CD4-positive, alpha-beta T cell (primary cell): ENCODE measurements at places on chromosomes 12 and 14.

GRCh38 chr12:23579257-23579656, 370.2 kb downstream of the SOX5 start:
- no peak overlapping the region for H3K27ac ChIP-seq
- no peak for DNase-seq
- no peaks in the 10 kb centered on the region for H3K36me3 ChIP-seq
- no peaks in the 10 kb centered on the region for H3K4me1 ChIP-seq
- H3K27me3 ChIP-seq: no peaks in the 10 kb centered on the region
- no peak overlapping the region for H3K4me3 ChIP-seq

DNA sequence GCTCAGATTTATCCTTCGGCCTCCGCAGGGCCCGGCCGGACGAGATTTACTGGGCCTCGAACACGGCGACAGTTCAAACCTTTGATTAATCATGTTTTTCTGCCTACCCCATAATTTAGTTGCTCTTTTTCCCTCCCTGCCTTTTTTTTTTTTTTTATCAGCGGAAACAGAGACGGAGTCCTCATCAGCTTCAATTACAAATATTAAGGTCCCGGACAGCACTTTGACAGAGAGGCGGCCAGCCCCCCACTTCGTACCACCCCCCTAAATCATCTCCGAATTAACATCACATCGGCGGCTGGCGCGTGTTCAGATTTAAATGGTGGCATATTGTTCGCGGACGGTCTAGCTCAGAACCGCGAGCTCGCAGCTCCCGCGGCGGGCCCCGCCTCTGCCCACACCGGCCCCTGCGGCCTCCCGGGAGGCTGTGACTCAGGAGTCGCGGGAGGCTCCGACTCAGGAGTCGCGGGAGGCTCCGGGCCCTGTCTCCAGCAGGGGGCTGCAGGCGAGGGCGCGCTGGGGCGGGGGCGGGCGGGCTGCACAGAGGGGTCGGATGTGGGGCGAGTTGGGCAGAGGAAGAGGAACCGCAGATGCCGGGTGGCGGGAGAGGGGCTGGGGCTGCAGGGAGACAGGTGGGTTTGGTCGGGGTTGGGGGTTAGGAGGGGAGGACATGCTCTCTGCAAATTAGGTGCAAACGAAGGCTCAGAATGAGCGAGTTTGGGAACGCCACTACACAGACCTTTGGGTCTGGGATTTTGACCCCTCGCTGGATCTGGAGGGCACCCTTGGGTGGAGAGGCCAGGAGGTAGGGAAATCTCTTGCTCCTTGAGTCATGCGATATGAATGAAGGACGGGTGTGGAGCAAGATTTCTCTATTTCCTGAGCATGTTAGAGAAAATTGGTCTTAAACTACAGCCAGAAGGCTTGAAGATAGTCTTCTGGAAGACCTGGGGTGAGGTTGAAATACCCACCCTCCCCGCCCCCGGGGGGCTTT, 19.6 kb upstream of the ATP5MC2 start:
- peak overlapping the region; percentile 28 for H3K4me3 ChIP-seq
- peaks cover 73% of the 10 kb centered on the region for H3K27me3 ChIP-seq
- no peaks in the 10 kb centered on the region for H3K36me3 ChIP-seq
- H3K4me1 ChIP-seq: peaks cover 28% of the 10 kb centered on the region
- no peak overlapping the region for H3K27ac ChIP-seq

- H3K36me3 ChIP-seq: no peaks in the 10 kb centered on the region
- no peaks in the 10 kb centered on the region for H3K27me3 ChIP-seq
- H3K4me1 ChIP-seq: no peaks in the 10 kb centered on the region
- H3K27ac ChIP-seq: no peak overlapping the region
- no peak overlapping the region for H3K4me3 ChIP-seq
These were observed 1003.3 kb upstream of the TMEM132C start for GRCh38 chr12:127263621-127264020.

DNA sequence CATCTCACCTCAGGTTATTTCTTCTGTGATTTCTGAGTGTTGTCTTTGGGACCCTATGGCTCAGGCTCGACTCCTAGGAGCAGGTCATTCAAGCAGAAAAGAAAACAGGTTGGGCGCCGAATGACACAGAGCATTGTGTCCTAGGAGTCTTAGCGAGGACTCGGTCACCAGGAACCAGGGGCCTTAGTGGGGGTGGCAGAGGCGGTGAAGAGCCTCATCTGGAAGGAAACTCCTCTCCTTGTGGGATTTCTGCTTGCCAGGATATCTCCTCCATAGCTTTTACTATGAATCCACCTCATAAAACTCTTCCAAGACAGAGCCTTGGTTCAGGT, 630 bp downstream of the PLEKHH1 start:
- H3K4me3 ChIP-seq: peak overlapping the region; percentile 31
- peaks cover 7% of the 10 kb centered on the region for H3K27me3 ChIP-seq
- H3K36me3 ChIP-seq: no peaks in the 10 kb centered on the region
- no peak for DNase-seq
- no peak overlapping the region for H3K27ac ChIP-seq

DNA sequence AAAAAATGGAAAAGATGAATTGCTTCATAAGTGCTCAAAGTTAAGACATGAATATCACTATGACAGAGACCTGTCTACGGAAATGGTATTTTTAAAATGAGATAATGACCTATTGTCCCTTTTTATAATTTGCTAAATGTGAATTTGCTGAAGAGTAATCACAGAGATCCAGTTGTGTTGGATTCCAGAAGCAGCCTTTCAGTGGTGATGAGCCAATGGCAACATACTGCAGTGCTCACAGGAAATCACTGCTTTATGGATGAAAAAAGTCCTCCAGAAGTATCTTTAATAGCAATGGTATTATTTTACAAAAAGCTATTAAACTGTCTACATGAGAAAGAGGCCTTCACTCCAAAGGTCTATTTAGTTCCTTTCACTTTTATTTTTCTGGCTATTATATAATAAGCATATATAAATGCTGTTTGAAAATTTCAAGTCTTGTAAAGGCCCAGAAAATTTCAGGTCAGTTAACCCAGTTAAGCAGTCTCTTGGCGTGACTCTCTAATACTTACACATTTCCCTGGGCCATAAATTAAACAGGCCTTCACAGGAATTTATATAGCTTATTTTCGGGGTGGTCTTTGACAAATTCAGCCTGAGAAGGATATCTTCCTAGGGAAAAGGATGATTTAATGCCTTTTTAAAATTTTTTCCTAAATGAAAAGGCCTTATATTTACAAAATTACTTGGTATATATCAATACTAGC, 55.4 kb downstream of the KCNJ8 start:
- H3K36me3 ChIP-seq: no peaks in the 10 kb centered on the region
- H3K4me1 ChIP-seq: no peaks in the 10 kb centered on the region
- H3K27me3 ChIP-seq: no peaks in the 10 kb centered on the region
- H3K27ac ChIP-seq: no peak overlapping the region
- H3K4me3 ChIP-seq: no peak overlapping the region

GRCh38 chr14:22052795-22053194, 379.2 kb upstream of the OR4E1 start:
- peak overlapping the region; percentile 23 for H3K27ac ChIP-seq
- H3K27me3 ChIP-seq: no peaks in the 10 kb centered on the region
- no peak for DNase-seq
- peak overlapping the region; percentile 44 for H3K4me3 ChIP-seq

DNA sequence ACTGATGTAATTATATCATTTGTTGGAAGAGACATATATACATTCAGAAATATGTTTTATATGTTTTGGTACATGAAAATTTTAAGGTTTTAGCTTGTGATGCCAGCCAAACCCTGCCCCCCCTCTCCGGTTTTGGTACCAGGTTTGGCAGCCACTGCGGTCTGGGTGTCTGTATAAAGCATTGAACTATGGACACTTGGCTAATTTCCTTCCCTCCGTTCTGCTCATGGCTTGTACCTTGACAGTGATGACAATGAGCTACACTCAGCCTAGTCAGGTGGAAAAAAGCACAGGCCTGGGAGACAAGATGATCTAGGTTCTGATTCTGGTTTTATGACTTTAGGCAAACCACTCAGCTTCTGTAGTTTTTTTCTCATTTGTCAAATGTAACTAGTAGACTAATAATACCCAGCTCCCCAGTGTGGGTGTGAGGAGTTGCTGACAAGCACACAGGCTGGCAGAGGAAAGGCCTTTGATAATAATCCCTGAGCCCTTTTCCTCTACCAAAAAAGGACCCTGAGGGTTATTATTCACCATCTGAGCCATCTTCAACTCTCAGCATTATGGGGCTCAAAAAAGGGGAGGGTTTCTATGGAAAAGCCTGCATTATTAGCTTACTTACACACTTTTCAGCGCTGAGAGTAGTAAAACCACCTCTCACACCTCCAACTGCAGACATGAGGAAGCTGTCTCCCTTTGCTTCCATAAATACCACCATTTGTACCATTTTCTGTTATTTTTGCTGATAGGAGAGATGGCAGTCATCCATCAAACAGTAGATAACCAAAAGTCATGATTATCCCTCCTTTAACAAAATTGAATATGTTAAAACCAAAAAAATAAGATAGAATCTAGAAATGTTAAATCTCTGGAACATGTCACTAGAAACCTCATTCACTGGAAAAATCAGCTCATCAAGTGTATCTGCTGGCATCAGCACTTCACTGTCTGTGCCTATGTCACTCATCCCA, 76.3 kb upstream of the PSMC1 start:
- H3K4me1 ChIP-seq: no peaks in the 10 kb centered on the region
- no peak for DNase-seq
- no peaks in the 10 kb centered on the region for H3K36me3 ChIP-seq
- H3K27me3 ChIP-seq: peaks cover 3% of the 10 kb centered on the region
- no peak overlapping the region for H3K27ac ChIP-seq

DNA sequence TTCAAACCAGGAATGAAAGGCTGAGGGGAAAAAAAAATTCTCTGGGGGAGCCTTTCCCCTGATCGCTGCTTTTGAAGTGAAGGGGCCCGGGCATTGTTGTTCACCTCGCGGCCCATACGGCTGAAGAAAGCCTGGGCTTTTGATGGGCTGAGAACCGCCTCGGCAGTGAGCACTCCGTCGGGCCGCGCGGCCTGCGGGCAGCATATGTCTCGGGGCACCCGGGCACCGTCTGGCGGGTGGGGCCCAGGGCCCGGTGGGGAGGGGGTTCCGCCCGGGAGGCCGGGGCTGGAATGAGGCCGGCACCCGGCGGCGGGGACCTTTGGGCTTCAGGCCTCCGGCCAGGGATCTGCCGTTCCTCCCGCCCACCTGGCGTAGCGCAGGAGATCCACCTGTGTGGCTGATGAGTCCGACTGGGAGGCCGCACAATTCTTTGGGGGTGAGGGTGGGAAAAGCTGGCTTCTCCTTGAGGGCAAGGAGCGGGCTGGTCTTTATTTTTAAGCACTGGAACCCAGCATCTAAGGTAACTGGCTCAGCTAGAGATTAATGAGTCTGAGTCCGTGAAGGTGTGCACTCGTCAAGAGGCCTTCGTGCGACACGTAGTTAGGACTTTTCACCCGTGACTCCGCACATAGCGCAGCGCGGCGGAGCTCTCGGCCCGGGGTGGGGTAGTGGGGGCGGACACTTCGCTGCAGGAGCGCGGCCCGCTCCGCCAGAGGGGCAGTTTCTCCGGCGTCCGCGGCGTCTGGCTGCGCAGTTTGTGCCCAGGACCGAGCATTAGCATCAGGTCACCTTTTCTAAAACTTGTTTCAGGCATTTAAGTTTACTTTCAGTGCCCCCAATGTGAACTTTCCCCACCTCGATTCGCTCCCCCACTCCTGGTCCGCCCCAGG, 10.6 kb downstream of the FOXA1 start:
- no peaks in the 10 kb centered on the region for H3K4me1 ChIP-seq
- peaks cover 48% of the 10 kb centered on the region for H3K27me3 ChIP-seq
- DNase-seq: no peak
- no peaks in the 10 kb centered on the region for H3K36me3 ChIP-seq

DNA sequence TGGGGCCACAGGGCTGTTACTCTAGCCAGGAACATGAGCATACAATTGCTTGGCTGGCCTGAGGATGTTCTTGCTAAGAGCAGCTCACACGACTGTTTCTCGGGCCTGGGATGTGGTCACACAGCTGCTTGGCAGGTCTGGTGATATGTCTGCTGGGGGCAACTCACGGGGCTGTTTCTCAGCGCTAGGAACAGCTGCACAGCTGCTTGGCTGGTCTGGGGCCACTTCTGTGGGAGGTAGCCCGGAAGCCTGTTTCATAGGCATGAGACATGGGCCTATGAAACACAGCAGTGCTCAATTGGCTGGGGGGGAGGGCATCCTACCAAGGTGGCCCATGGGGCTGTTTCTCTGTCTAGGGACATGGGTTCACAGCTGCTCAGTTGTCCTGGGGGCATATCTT, 73.4 kb upstream of the DDHD1 start:
- H3K27ac ChIP-seq: no peak overlapping the region
- no peaks in the 10 kb centered on the region for H3K4me1 ChIP-seq
- no peaks in the 10 kb centered on the region for H3K36me3 ChIP-seq
- no peak for DNase-seq

DNA sequence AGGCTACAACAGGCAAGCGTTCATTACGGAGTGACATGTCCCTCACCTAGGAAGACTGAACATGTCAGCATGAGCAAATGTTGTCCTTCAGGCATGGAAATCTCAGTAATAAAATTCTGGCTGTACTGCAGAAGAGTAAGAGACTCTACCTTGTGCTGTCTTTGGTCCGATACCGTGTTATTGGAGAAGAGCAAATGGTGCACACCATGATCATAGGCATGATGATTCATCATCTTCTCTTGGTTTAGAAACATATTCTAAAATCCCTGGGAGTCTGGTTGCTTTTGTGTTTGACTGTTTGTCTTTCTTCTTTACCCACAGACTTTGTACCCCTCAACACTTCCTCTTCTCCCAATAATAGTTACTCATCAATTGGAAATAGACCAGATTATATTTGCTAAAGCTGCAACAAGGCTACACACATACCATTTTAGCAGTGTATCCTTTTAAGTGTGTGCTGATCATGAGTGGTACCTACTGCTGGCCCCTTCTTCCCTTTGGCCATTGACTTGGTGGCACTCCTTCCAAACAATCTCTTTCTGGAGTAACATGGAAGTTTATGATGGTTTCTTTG, 93.5 kb downstream of the RTN1 start:
- no peak overlapping the region for H3K27ac ChIP-seq
- no peak overlapping the region for H3K4me3 ChIP-seq
- no peaks in the 10 kb centered on the region for H3K36me3 ChIP-seq
- peaks cover 5% of the 10 kb centered on the region for H3K27me3 ChIP-seq
- DNase-seq: no peak
- H3K4me1 ChIP-seq: no peaks in the 10 kb centered on the region

DNA sequence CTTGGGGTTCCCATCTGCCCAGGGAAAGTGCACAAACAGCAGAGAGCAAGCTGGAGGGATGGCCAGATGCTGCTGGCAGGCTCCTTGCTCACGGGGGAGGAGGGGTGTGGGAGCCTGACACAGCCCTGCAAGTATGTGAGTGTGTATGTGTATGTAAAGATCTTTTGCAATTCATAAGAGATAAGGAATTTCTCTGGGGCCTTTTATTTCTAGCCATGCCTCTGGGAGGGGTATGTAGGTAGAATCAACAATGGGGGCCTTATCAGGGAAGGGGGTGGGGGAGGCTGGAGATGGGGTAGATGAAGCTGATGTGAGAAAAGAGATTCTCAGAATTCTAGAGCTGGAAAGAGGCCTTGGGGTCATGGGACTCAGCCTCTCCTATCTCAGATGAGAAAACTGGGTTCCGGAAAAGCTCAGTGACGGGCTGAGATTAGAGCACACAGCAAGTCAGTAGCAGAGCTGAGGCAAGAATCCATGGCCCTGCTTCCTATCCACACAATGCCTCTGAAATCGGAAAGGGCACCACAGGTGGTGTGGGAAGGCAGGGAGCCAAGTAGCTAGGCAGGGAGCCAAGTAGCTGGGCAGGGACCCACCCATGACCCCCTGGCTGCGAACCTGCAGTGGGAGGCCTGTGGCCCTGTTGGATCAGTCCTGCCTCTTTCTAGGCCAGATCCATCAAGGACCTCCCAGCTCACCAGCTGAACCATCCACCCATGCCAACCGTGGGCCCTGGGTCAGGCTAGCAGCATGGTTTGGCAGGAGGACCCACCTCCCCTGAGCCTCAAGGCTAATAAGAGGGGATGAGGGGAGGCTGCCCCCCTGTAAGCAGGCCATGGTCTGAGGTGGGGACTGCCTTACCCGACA, 54.7 kb downstream of the PLEKHG3 start:
- no peak for DNase-seq
- peak overlapping the region; percentile 75 for H3K27ac ChIP-seq
- H3K27me3 ChIP-seq: no peaks in the 10 kb centered on the region
- H3K36me3 ChIP-seq: no peaks in the 10 kb centered on the region
- no peak overlapping the region for H3K4me3 ChIP-seq
- peaks cover 100% of the 10 kb centered on the region for H3K4me1 ChIP-seq
